Dorsolateral prefrontal cortex (tissue), 122 donors: ENCODE measurements at places on chromosomes 4 and X. TPM values are rescaled to one million over a fixed set of nuclear protein-coding genes. Genes with fewer than 3 reads are reported as not detected.

Gene ADAMTS3
- total RNA-seq: 2.2 TPM

Gene RTL9
- total RNA-seq: 1.6 TPM

Gene USP17L5
- total RNA-seq: not detected

Gene CT45A3
- total RNA-seq: not detected

Gene NMU
- total RNA-seq: not detected

Gene HMGB3
- 21.3 TPM for total RNA-seq

Gene ARMCX2
- total RNA-seq: 68.1 TPM

Gene SMIM31
- total RNA-seq: not detected

Gene ATP8A1
- total RNA-seq: 186 TPM

Gene PPP4R3C
- not detected for total RNA-seq

Gene PRAF2
- total RNA-seq: 39.7 TPM

Gene CLDN2
- total RNA-seq: not detected

Gene HELT
- not detected for total RNA-seq
